ENCODE measurements at places on chromosomes 4 and X. TPM values are rescaled to one million over a fixed set of nuclear protein-coding genes. Genes with fewer than 3 reads are reported as not detected.

KLKB1 gene
- total RNA-seq = 0.96 TPM

C4orf50 gene
- total RNA-seq = not detected

FOXR2 gene
- not detected for total RNA-seq

ASB9 gene
- total RNA-seq = 0.68 TPM

COL4A6 gene
- 58.3 TPM for total RNA-seq

SOD3 gene
- total RNA-seq = not detected

ZNF157 gene
- not detected for total RNA-seq

COX7B2 gene
- total RNA-seq = not detected

PDZD4 gene
- 0.29 TPM for total RNA-seq

GAGE12E gene
- not detected for total RNA-seq

LRRC66 gene
- total RNA-seq = 0.52 TPM

CXCL10 gene
- not detected for total RNA-seq

TMEM35A gene
- total RNA-seq = not detected

REELD1 gene
- not detected for total RNA-seq

SH3TC1 gene
- total RNA-seq = 28.8 TPM

ARHGAP36 gene
- total RNA-seq = not detected

STOX2 gene
- 1.1 TPM for total RNA-seq

KCNIP4 gene
- 0.91 TPM for total RNA-seq

MAGEA1 gene
- not detected for total RNA-seq

GAGE12J gene
- not detected for total RNA-seq

HOPX gene
- total RNA-seq = not detected

ADH1C gene
- total RNA-seq = not detected

DNAAF6 gene
- total RNA-seq = not detected

ARR3 gene
- total RNA-seq = not detected

CFAP99 gene
- 0.16 TPM for total RNA-seq

XAGE1A gene
- not detected for total RNA-seq

GABRG1 gene
- not detected for total RNA-seq

MYL5 gene
- total RNA-seq = 32.9 TPM

HTT gene
- 54.4 TPM for total RNA-seq

FABP2 gene
- not detected for total RNA-seq

POLA1 gene
- 9.8 TPM for total RNA-seq

PHOX2B gene
- not detected for total RNA-seq
